Activated CD4-positive, alpha-beta T cell treated with anti-CD3 and anti-CD28 coated beads for 1 hour (primary cell): ENCODE measurements at places on chromosomes 2 and 18.

GRCh38 chr18:57730146-57730545 is 73.0 kb downstream of the ATP8B1 start:
- no peak for DNase-seq

DNA sequence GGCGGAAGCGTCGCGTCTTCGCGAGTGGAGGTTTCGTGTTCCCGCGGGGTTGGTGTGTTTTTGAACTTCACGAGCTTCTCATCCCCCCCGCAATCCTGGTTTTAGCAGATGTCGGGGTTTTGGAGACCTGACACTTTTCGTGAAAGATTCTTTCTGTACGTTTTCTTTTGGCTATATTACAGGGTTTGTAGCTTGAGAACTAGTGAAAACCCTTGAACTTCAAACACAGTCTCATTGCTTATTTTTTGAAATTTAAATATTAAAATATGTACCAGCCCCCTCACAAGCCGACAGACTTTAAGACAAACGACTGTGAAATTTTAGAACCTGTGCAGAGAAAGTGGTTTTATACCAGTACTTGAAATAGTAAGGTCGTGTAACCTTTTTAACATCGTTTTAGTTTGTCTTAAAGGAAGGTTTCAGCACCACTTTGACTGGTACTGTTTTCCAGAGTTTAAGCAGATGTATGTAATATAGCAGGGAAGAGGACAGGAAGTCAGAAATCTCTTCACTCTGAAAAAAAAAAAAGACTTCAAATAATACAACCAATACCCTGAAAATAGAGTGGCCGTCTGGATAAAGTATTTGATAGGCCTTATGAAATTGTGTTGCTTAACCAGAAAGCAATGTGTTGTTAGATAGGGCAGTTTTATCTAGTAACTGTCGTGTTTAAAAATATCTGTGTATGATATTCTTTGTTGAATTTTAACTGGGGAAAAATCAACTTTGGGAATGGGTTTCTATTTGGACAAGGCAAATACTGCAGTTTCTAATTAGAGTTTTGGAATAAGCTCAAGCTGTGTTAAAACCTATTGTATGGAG is 1.4 kb downstream of the SPATS2L start:
- no peak for DNase-seq

DNA sequence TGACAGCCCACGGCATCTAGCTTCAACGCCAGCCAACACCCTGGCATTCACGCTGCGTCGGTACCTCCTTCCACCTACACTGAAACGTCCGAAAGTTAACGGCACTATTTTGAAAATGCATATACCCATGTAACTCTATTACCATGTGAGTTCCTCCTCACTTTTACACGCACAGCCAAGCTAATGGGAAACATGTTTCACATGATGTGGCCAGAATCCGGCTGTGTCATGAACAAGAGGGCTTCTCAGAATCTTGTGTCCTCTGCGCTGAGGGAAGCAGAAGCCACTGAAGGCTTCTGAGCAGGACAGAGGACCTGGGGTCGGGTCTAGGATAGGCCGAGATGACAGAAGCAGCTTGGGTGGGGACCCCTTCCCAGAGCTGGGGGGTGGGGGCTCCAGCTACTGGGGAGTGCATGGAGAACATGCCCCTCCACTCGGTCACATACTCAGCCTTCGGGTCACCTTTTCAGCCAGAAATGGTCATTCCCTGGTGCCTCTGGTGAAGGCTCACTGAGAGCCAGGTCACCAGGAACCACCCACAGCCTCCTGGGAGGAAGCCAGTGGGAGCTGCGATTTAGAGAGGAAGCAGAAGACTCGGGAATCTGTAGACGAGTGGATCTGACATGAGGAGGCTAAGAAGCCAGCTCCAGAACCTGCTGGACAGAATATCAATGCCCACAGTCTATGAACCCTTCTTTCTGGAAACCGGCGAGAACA is 41.5 kb downstream of the HDAC4 start:
- DNase-seq, result no peak

- DNase-seq, result no peak
Measured at GRCh38 chr2:218229239-218229638, 12.2 kb downstream of the ARPC2 start.

DNA sequence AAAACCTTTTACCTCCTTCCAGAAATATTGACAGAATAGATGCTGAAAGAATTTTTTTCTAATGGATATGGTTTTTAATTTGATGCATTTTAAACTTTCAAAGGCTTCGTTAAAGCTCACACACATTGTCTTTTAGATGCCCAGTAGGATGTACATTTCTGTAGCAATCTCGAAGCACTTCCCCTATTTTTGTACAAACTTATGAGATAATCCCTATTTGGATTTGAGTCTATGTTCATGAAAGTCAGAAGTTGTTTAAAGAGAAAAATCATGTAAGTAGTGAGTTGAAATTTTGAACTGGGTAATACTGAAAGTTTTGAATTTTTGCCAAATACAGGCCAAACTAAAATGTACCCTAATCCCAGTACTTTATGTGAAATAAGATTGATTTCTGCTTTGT is 38.1 kb upstream of the MMADHC start:
- no peak for DNase-seq

DNA sequence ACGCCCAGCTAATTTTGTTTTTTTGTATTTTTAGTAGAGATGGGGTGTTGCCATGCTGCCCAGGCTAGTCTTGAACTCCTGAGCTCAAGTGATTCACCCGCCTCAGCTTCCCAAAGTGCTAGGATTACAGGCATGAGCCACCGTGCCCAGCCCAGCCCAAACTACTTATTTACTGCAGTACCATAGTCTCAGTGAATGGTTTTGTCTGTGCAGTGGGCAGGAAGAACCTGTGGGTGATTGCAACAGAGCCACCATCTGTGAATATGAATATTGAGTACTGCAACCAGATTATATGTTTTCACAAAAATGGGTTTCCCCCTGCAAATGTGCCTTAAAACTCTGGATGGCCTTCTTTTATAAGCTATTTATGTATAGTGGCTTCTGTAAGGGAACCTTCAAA is 9.1 kb downstream of the MPPE1 start:
- no peak for DNase-seq

GRCh38 chr2:29918941-29919340 is 2.4 kb downstream of the ALK start:
- DNase-seq, result no peak

- no peak for DNase-seq
Measured at GRCh38 chr2:143550500-143550899, 421.3 kb downstream of the ARHGAP15 start.

DNA sequence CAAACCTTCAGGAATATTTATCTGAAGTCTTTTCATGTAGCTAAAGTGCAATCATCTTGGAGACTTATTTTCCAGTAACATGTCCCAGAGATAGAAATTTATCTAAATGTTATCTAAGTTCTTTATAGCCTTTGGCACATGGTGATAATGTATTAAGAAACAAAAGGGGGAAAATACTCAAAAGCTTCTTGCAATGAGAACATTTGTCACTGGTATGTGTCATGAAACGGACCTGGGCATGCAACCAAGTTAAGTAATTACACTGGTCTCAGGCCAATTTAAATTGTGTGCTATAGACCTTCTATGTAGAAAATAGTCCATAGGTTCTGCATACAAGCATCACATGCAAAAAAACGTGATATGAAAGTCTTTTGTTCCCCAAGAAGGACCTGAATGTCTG is 136.2 kb downstream of the SLC8A1 start:
- no peak for DNase-seq
